ENCODE measurements at places on chromosomes 12 and 14.

- no peak for DNase-seq
Observed at GRCh38 chr14:77133720-77134338, 7.8 kb downstream of the ZDHHC22 start.

DNA sequence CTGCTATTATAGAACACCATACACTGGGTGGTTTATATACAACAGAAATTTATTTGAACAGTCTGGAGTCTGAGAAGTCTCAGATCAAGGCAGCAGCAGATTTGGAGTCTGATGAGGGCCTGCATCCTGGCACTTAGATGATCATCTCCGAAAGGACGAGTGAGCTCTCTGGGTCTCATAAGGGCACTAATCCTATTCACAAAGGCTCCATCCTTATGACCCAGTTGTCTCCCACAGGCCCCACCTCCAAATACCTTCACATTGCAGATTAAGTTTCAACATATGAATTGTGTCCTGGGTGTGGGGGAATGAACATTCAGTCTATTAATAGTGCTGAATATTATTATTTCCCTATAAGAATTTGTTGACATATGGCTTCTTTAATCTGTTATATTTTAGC, 53.6 kb downstream of the FBXO34 start:
- no peak for DNase-seq

DNA sequence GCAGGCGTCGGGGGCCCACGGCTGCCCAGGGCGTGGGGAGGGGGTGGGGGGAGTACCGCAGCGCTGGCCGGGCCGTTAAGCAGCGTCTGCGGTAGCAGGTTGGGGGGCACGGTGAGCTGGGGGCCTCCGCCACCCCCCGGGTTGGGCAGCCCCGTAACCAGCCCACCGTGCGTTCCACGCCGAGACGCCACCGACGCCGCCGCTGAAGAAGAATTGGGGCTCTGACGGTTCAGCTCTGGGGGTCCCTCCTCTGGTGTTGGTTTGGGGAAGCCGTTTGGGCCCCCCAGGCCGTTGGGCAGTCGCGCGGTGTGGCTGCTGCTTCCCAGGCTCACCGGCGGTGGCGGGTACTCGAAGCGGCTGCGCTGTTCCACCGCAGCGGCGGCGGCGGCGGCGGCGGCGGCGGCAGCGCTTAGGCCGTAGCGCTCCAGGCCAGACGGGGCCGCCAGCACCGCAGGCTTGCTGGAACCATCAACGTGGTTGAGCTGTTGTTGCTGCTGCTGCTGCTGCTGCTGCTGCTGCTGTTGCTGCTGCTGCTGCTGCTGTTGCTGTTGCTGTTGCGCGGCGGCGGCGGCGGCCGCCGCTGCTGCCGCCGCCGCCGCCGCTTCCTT, 1.5 kb downstream of the IRF2BPL start:
- no peak for DNase-seq

DNA sequence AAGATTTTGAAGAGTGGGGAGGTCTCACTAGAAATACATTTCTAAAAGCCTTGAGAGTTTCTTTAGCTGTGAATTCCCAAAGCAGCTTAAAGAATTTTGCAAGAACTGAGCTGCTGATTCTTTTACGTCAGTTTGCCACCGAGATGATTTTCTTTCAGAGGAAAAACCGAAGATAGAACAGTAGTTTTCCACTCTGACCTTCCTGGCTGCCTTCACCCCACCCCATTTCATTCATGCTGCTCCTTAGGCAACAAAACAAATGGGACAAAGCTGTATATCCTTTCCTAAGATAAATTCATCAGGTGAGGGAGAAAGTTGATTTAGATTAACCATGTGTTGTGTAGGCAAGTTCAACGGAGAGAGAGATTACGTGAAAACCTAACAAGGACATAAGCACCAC, 947.0 kb downstream of the GALC start:
- no peak for DNase-seq

- DNase-seq = no peak
Observed at GRCh38 chr14:55430024-55430690, 10.3 kb downstream of the TBPL2 start.

DNA sequence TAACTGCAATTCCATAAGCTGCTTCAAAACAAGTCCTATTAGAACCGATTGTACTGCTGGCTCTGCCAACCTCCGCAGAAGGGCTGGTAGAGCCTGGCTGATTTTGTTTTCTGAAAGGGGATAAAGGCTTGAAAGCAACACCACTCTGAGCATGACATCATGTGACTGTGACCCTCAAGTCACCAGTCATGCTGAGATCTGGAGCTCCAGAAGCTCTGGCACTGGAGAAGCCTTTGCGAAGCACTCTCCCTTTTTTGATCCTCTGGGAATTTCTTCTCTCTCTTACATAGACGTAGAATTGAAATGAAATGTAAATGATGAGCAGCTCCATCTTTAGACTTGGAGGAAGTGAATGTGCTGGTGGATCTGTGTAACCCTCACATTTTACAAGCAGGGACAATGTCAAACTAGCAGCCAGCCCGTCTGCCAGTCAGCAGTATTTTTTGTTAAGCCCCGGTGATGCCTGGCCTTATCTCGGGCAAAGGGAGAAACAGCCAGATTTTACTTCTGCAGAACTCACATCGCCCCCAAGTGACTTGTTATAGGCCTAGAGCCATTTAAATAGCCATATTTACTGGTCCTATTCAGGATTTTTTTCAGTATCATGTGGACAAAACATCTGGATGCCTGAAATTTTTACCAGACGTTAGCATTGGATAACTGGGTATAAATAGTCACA, 112.1 kb upstream of the NPAS3 start:
- DNase-seq = no peak

DNA sequence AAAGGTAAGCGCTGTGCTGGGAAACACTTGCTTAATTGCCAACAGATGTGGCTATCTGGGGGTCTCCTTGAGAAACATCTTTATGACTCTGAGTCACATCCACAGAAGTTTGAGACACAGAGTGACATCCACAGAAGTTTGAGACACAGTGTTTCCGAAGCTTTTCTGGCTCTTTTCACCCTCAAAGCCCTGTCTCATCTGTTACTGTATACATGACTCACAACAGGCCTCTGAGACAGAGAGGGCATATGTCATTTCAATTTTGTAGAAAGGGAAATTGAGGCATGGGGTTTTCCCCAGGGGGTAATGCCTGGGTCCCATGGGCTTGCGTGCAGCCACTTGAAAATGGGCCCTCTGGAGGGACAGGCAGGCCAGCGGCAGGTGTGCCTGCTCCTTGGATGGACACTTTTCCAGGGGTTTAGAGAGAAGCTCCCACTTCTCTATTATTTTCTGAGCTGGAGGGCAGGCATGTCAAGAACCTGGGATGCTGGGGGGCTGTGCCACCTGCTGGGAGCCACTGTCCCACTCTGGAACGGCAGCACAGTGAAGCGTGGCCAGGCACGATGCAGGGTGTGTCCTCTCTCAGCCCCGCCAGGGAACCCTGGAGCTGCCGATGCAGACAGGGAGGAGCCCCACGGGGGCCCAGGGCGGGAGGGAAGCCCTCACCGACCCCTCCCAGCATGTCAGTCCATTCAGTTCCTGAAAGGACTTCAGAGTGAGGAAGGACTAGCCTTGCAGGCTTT, 111.3 kb upstream of the FKBP4 start:
- no peak for DNase-seq

DNA sequence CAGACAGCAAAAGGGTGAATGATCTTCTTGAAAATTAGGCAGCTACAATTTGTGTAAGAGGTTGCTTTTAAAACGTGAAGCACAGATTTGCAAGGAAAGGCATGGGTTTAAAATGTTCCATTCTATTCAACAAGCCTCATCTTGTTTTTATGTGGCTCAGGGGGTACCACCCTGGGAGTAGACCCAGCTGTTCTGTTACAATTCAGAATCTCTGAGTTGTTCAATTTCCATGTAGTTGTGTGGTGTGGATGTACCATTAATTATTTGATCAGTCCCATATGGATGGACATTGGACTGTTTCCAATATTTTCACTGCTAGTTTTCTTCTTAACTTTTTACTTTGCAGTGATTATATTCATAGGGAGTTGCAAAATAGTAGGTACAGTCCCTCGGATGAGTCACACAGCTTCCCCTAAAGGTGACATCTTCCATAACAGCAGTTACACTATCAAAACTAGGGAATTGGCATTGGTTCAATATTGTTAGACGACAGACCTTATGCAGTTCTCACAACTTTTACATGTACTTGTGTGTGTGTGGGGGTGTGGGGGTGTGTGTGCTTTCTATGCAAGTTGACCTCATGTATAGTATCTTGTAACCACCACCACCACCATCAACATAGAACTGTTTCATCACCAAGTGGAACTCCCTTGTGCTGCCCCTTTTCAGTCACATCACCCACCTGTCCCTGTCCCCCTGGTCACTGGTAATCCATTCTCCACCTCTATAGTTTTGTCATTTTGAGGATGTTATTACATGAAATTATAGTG, 59.0 kb upstream of the CAPRIN2 start:
- no peak for DNase-seq
